ENCODE measurements at places on chromosomes 5 and 9.

DNA sequence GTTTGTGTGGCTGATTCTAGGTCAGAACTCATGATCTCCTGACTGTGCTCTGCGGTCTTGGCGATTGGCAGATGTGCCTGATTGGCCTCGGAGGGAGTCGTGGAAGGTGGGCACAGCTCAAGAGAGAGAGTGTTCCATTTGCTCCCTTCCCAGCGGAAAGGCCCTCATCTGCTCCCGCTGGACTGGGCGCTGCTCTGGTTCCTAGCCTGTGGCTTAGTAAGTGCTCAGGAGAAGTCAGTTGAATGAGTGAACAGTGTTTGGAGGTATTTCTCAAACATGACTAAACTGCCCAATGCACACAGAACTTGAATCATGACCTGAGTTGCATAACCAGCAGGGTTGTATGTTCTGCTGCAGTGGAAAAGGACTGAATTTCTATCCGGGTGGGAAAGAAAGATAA lies 120.2 kb upstream of the PITX1 start:
- no peak for DNase-seq

DNA sequence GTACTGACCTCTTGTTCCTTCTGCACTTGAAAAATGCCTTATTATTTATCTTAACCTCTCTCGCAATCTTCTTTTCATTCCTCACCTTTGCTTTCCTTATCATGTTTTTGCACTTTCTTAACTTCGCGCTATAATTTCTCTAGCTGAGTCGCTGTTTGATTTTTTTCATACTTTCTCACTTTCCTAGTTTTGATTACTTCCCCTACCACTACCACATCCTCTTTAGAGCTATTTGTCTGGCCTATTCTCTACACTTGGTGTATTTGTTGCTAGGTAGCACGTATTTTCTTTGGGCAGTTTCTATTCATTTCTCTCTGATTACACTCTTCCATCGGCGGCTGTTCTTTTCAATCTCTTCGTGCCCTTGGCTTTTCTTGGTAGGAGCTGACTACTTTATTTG lies 611.8 kb downstream of the BNC2 start:
- DNase-seq, result no peak

- no peak for DNase-seq
Measured at GRCh38 chr5:132394667-132395259, 25.3 kb downstream of the SLC22A5 start.

- no peak for DNase-seq
Measured at GRCh38 chr5:2522372-2522771, 229.1 kb downstream of the IRX2 start.

- DNase-seq, result no peak
Measured at GRCh38 chr9:120891884-120892747, 15.1 kb upstream of the PHF19 start.

DNA sequence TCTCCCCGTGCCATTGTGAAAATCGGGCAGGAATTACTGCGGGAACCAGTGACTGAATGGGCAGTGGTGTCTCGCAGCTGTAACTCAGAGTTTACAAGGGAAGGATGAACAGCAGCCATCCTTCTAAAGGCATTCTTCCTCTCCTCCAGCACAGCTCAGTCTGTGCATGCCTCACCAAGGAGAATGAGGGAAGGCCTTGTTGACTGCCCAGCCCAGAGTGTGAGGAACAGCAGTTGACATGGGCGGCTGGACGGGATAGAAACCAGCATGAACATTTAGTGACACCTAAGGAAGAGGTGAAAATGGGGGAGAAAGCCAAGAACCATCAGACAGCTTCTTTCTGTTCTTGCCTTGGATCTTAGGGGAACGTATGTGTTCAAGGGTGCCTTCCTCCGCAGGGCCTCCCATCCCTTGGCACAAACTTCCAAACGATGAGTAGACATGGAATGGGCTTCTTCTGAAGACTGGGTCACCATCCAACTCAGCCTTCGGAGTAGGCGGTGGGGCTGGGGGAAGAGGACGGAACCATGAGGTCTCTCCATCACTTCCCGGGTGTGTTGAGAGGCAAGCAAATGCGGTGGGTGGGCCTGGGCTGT lies 887 bp upstream of the PDE8B start:
- DNase-seq, result no peak

- no peak for DNase-seq
Measured at GRCh38 chr5:417301-418161, 25.4 kb upstream of the EXOC3 start.

DNA sequence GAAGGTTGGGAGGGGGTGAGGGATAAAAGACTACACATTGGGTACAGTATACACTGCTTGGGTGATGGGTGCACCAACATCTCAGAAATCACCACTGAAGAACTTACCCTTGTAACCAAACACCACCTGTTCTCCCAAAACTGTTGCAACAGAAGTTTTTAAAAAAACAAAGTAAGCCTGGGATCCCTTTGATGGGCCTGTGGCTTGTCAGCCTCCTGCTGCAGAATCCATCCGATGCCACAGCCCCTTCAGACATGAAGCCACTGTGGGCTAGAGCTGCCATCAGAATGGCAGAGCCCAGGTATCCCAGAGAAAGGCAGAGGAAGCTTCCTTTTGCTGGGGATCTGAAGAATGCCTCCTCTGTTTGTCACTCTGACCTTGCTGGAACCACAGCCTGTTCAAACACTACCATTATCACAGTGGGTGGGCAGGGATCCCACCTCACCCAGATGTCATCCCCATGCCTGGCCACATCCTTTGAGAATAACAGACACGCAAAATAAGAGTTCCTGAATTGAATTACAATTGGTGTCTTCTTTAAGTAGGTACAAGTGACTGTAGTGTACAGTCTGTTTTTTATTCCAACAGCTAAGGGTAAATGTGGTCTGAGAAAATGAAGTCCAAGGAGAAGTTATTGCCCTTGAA lies 78.1 kb upstream of the DIRAS2 start:
- DNase-seq, result no peak

DNA sequence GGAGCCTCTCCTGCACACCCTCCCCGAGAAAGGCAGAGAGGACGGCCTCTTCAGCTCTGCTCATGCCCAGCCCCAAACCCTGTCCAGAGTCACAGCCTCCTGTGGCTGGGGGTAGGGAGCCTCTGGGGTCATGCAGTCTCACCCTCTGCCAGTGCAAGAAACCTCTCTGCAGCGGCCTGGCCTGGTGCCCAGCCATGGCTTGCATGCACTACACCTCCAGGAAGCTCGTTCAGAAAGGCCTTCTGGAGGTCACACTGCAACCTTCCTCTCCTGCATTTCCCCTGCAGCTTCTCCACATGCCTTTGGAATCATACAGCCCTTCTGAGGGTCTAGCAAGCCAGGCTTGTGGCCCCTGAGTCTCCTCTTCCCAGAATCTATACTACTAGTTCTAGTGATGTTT lies 17.9 kb downstream of the CSF1R start:
- DNase-seq, result no peak

GRCh38 chr5:1105350-1106265 lies 6.3 kb downstream of the SLC12A7 start:
- DNase-seq, result no peak

DNA sequence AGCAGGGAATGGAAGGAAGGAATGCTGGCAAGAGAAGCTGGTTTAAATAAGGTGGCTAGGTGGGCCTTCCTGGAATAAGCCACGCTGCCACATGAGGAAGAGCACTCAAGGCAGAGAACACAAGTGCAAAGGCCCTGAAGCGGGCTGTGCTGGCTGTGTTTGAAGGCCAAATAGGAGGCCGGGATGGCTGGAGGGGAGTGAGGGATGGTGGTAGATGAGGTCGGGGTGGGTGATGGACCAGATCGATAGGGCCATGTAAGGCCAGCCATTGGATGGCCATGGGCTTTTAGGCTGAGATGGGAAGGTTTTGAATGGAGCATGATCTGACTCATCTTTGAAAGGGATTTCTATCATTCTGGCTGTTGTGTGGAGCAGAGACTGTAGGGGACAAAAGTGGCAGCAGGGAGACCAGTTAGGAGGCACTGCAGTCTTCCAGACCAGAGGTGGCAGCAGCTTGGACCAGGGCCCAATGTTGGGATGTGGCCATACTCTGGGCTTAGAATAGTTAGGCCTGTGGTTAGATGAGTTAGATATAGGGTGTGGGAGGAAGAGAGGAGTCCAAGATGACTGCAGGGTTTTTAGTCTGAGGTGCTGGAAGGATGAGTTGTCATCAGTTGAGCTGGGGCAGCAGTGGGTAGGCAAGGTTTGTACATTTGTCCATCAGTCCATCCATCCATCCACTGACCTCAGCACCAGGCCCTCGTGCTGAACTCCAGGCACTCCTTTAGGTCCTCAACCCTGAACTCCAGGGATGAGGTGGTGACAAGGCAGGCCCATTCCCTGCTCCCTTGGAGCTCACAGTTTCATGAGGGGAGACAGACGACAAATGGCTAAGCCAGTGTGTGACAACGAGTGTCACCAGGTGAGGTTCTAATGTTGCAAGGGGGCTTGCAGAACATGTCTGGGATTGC lies 30.3 kb downstream of the NDST1 start:
- DNase-seq, result no peak

DNA sequence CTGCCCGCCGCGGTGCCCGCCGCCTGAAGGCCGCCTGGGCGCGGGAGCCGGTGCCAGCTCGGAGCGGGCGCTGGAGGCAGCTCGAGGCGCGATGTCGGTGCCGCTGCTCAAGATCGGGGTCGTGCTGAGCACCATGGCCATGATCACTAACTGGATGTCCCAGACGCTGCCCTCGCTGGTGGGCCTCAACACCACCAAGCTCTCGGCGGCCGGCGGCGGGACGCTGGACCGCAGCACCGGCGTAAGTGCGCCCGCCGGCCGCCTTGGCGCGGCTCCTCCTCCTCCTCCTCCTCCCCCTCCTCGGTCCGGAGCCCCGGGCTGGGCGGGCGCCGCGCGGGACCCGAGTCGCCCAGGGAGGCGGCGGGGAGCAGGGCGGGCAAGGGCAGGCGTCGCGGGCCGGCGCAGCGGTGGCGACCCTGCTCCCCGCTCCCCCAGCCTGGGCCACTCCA lies 455 bp downstream of the OLFM1 start:
- DNase-seq, result no peak
